8988T (cell line): ENCODE measurements at places on chromosomes 1 and 21.

DNA sequence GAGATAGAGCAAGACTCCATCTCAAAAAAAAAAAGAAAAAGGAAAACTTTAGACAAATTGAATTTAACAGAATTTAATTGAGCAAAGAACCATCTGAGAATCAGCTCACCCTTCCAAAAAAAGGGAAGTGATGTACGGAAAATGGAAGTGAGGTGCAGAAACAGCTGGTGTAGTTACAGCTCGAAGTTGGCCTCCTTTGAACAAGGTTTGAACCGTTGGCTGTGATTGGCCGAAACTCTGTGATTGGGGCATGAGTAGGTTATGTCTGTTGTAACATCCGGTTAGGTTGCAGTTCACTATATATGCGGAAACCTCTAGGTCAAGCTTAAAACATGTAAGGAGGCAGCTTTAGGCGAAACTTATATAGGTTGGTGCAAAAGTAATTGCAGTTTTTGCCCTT is 97.9 kb upstream of the KIF26B start:
- no peak for DNase-seq

- no peak for DNase-seq
Observed at GRCh38 chr21:41360072-41360821, 1.6 kb upstream of the MX2 start.

GRCh38 chr1:151822404-151822803 is 9.2 kb downstream of the RORC start:
- DNase-seq = no peak

GRCh38 chr1:205274041-205274691 is 46.4 kb downstream of the TMCC2 start:
- no peak for DNase-seq

- DNase-seq = no peak
Observed at GRCh38 chr1:23896491-23896890, 16.7 kb downstream of the CNR2 start.

- no peak for DNase-seq
Observed at GRCh38 chr1:32676945-32677344, 25.6 kb downstream of the SYNC start.

DNA sequence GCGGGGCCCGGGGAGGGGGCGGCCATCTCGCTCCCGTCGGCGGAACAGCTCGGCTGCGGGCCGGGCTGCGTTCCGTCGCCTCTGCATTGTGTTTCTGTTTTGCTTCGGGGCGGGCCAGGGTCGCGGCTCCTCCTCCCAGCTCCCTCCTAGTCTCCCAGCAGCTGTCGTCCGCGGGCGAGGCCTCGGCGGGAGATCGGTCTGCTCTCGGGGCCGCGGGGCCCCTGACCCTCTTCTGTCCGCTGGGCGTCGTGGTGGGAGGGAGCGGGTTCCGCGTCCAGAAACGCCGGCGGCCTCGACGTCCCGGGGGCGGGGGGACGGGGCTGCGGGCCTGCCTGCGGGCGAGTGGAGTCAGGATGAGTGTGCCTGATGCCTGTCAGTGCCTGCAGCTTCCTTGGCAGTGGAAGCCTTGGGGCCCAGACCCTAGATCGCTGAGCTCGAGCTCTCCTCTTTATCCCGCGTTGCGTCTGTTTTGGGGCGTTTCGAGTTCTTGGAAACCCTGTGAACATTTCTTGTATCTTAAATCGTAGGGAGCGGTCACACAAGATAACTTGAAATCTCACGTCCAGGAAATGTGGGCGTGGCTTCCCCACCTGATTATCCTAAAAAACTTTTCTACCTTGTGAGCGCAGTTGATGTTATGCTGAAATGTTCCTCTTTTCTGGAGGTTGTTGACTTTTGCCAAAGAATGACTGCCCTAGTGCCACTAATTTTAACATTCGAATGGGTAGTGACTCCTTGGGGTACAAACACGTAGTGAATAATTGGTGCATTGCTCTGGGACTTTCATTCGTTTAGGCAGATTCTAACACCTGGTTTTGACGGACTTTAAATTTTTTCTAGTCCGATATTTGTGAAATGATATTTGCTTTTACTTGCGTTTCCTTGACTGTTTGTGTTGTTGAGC is 676 bp downstream of the MORC3 start:
- DNase-seq = peak; percentile 29
